ENCODE measurements at places on chromosomes 2 and 18.

DNA sequence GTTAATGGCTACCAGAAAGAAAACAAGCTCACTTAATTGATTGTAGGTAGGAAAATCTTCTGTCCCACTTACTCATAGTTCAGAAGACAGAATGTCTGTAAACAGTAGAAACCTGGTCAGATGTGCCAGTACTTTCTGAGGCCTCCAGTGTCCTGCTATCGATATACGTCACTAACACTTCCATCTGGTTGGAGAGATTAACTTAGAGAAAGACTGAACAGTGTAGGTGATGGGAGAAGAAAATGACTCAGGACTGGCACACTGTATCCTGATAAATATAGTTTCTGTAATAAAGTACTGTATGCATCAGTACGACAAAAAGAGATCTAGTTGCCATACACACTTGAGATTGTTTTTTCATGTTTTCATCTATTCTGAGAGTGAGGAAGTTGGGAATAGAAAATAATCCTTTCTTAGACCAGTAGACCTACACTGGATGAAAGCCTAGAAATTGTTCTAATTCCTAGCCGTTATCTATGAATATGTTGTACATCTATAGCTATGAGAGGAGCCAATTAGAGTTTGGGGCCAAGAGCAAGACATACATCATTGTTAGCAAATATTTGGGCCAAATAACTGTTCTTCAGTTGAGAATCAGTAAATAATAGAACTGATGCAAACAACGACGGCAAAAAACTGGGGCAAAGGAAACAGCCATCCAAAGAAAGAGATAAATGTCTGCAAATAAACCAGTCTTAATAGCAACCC, 105.9 kb downstream of the NAT8 start:
- DNase-seq, result no peak

GRCh38 chr2:224038049-224038829, 847 bp downstream of the SERPINE2 start:
- peak; percentile 65 for DNase-seq

GRCh38 chr18:35256947-35257346, 16.1 kb downstream of the ZNF397 start:
- DNase-seq, result no peak

DNA sequence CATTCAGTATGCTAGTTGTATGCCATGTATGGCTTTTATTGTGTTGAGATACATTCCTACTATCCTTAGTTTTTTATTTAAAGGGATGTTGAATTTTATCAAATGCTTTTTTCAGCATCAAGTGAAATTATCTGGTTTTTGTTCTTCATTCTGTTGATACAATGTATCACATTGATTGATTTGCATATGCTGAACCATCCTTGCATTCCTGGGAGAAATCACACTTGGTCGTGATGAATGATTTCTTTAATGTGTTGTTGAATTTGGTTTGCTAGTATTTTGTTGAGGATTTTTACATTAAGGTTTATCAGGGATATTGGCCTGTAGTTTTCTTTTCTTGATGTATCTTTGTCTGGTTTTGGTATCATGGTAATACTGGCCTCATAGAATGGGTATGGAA, 49.7 kb downstream of the CD28 start:
- no peak for DNase-seq

GRCh38 chr2:232410238-232410900, 3.7 kb downstream of the ALPG start:
- DNase-seq, result no peak

GRCh38 chr2:156437272-156437930, 1.2 kb downstream of the GPD2 start:
- DNase-seq, result peak; percentile 68

DNA sequence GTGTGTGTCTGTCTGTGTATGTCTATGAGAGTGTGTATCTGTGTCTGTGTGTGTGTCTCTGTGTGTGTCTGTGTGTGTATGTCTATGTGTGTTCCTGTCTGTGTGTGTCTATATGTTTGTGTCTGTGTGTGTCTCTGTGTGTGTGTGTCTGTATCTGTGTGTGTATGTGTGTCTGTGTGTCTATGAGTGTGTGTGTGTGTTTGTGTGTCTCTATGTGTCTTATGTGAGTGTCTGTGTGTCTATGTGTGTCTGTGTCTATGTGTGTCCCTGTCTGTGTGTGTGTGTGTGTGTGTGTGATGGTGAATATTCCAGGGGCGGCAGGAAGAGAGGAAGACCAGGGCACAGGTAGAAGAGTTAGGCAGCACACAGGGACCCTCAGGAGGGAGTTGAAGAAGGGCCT, 173.2 kb downstream of the MYCN start:
- DNase-seq, result no peak

- DNase-seq, result no peak
Measured at GRCh38 chr2:43794956-43795355, 21.1 kb downstream of the DYNC2LI1 start.

GRCh38 chr18:59718108-59718463, 20.9 kb upstream of the CCBE1 start:
- DNase-seq, result no peak

DNA sequence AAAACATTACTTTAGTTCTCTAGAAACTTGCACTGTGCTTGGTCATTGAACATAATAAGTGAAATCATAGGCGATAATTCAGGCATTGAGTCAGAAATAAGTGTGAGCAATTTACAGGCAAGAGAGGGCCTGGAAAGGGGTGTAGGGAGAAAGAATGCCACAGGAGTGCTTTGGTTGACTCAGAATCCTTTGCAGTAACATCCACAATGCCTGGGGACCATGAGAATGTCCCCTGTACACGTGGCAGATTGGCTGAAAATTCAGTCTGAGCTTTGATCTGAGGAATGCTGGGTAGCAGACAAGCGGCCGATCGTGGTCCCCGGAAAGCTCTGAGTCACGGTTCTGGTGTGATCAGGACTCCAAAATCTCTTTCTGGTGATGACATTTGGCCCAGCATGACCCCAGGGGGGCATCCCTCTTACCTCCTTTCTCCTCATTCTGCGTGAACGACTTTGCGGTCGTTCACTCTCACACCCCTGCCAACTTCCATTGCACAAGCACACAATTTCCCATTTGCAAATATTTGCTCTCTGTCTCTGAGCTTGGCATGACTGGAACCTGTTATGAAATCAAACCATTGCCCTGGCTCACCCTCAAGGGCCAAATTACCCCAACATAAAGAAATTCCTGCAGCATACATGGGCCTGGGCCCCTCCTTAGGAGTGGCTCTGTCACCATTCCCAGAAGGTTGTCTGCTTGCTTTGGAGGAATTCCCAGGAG, 305.0 kb upstream of the EPAS1 start:
- DNase-seq, result no peak

Data from sciatic nerve (tissue), 2 donors.